ENCODE measurements at places on chromosomes 1 and 21.
A peak's percentile ranks its signal among the peaks of the same experiment; 100 is the strongest.

DNA sequence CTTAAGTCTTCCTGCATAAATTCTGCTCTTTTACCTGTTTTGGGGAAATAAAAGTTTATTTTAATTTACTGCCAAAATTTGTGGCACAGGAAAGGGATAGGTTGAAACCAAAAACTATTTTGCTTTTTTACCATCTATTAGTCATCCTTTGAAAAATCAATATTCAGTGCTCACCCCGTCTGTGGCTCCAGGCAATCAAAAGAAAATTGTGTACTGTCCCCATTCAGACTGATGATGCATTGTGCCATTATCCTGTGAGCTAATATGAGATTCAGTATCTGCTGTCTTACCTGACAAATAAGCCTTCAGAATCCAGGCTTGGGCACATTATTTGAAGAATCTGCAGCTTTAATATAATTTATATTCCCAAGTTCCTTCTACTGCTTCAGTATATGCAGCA lies 650.7 kb downstream of the KIF26B start:
- no peak for DNase-seq

DNA sequence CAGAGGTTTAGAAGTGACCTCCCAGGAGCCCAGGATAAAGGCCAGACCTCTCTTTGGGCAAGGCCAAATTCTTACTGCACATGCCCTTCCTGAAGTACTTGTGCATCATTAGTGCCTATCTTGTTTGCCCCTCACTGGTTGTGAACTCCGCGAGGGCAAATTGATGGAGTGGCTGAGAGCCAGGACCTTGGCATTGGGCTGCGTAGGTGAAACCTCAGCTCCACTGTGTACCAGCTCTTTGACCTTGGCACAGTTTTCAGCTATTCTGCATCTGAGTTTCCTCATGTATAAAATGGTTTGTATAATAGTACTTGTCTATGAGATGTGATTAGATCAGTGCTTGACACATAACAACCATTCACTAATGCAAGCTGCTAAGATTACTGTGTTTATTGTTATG lies 11.5 kb downstream of the OTUD3 start:
- no peak for DNase-seq

DNA sequence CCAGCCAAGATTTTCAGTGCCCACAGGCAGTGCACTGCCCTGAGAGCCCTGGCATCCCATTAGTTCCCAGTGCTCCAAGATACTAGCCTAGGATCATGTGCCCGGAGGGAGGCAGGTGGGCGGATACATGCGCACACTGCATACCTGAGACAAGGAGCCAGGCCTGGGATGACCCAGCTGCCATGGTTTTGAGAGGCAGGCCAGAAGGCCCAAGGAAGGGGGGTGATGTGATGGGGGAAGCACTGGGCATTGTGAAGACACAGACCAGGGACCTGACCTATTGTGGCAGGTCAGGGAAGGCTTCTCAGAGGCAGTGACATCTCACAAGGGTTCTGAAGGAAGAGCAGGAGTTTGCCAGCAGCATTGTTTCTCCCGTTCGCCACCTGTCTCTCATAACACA lies 3.6 kb downstream of the ZC3H12A start:
- no peak for DNase-seq

DNA sequence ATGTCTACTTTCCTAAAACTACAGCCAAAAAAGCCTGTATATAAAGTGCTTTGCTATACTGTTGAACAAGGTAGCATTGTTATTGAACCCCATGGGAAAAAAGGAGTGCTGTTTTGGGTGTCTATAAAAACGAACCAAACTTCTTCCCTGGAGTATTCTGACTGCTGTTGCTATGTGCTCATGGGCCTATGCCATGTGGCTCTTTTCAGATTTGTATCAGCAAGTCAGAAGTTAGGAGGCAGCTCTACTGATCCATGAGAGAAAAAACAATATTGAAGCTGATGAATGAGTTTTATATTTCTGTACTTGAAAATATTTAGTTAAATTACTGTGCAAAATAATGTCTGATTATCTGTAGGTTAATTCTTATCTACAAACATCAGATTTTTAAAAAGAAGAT lies 66.5 kb downstream of the ADGRL2 start:
- no peak for DNase-seq

DNA sequence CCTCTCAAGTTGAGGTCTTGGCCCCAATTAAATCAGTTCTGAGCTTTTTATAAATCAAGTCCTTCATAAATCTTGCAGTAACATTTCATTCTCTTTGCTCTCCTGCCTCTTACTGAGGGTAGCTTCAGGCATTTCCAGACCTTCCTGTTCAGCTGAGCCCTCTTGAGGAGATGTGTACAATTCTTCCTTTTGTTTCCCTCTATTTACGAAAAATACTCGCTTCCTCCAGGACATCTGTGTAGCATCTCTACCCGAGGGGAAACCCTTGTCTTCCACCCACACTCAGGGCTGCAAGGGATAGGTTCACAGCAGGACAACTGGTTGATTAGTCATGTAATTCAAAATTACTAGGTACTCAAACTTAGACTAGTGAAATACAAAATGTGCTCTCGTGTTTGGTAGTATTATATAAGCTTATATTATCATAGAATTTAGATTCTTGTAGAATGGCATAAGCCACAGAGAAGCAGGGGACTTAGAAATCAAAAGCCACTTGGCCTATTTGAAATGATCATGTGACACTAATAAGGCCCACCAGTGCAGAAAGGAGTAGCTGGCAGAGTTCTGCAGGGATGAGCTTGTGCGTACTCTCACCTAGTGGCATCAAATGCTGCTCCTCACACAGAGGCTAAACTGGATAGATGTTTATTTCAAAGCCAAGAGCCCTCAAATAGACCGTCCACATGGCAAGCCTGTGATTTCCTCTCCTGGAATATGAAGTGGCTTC lies 126.7 kb downstream of the GDAP2 start:
- no peak for DNase-seq

DNA sequence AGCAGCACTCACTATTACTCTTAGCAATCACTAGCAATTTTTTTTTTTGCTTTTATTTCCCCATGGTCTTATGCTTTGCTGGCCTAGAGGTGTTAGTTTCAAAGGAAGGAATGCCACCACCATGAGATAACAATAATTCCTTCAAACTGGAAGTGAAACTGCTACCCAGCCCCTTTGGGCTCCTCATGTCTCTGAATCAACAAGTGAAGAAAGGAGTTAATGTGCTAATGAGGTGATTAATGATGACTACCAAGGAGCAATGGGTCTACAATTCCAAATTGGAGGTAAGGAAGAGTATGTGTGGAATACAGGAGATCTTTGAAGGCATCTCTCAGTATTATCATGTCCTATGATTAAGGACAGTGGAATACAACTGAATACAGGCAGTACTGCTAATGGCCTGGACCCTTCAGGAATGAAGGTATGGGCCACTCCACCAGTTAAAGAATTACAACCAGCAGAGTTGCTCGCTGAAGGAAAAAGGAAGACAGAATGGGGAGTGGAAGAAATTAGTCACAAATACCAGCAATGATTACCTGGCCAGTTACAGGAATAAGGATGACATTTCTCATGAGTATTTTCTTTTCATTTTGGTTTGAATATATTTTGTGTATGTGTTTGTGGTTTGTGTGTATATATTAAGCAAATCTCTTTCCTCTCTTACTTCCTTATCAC lies 652.9 kb downstream of the ADGRL2 start:
- no peak for DNase-seq

DNA sequence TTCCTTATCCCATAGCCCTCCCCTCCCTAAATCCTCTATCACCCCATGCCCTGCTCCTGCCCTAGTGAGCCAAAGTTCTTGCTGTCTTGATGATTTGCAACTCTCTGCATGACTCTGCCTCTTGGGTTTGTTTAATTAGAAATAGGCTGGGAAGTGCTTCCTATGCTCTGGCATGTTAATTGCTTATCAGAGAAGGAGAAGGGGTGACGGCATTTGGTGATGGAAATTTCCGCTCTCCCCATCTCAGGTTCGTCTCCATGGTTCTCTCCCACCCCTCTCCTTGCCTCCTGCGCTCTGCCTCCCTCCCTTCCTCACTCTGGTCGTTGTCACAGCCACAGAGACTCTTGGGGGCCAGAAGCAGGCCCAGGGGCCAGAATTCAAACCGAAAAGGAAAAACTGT lies 68.9 kb downstream of the LRRN2 start:
- no peak for DNase-seq

DNA sequence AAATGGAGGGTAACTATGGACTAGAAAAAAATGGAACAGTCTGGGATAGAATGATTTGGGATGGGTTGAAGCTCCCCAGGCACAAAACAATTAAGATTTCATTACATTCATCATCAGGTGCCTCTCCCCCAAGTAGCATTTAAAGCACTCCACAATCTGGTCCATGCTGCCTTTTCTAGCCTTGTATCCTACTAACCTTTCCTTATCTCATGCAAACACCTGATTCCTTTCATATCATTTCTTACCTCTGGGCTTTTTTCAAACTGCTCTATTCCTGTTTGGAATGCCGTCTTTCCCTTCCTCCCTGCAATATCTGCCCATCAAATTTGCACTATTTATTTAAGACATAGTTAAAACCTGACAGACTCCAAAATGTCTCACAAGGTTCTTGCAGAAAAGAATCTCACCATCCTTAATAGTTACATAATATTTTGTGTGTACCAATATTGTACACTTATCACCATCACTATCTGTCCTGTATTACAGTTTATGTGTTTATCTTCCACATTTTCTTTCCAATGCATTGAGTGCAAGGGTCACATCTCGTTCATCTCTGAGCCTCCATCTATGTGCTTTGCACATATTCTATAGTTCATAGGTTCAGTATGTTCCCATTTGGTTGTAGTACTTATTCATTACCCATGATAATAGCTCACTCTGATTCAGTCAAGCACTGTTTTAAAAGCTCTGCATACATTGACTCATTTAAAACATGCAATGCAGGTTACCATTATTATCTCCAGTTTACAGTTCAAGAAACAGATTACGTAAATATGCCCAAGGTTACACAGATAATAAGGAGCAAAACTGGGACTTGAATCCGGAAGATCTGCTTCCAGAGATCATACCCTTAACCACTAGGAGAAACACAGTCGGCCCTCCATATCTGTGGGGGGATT lies 16.1 kb upstream of the SHCBP1L start:
- DNase-seq: no peak

GRCh38 chr1:195664628-195665027 lies 943.6 kb downstream of the KCNT2 start:
- DNase-seq: peak; percentile 3

- DNase-seq: no peak
These were observed 6.0 kb downstream of the TNN start for GRCh38 chr1:175073633-175074032.

- DNase-seq: no peak
These were observed 21.3 kb downstream of the BACH1 start for GRCh38 chr21:29320031-29320430.

- DNase-seq: no peak
These were observed 99.2 kb upstream of the COG2 start for GRCh38 chr1:230543085-230543484.

DNA sequence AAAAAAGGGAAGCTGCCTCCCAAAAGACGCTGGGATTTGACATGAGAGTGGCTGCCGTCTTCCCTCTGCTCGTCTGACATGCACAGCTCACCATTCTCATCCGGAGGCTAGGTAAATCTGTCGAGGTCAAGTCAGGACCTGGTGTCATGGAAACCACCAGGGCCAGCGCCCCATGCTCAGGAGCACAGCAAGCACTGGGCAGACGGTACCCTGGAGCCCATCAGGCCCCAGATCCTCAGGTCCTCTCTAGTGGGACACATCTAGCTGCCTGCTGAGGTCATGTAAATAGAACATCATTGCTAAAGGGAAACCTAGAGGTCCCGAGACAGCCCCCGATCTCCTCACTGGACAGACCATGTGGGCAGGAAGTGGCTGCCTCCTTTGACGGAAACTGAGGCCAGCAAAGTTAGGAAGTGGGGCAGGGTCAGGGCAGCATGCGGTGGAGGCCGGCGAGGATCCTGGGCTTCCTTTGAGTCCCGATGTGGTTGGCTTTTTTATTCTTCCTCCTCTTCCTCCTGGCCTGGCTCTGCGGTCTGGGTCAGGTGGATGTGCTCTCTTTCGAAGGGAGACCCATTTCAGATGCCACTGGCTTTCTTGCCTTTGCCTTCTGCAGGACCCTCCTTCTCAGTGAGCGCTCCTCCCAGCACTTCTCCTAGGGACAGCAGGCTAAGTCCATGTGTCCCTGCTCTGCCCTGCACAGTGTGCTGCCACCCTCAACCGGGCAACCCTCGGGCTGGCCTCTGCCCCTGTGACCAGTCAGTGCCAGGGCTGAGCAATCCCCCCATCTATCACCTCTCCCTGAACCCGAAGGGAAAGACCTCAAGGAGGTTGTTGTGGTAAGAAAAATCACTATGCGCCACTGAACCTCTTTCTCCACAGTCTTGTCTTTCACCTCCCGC lies 5.9 kb downstream of the AGT start:
- DNase-seq: no peak

DNA sequence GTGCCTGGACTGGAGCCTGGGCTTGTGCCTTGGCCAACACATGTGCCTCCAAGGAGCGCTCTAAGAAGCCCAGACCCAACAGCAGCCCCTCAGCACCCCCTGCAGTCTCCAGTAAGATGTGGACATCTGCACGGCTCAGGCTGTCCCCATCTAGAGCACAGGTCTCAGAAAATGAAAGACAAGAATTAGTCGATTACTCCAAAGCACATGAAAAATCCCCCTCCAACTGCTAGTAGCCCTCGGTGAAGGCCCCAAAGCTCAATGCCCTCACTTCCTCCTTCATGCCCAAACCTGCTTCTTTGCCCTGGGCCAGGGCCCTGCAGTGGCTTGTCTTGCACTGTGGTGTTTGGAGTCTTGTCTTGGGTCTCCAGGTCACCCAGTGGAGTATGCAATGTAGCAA lies 21.9 kb upstream of the ERO1B start:
- DNase-seq: no peak

GRCh38 chr1:193437785-193438184 lies 251.4 kb upstream of the B3GALT2 start:
- DNase-seq: no peak

DNA sequence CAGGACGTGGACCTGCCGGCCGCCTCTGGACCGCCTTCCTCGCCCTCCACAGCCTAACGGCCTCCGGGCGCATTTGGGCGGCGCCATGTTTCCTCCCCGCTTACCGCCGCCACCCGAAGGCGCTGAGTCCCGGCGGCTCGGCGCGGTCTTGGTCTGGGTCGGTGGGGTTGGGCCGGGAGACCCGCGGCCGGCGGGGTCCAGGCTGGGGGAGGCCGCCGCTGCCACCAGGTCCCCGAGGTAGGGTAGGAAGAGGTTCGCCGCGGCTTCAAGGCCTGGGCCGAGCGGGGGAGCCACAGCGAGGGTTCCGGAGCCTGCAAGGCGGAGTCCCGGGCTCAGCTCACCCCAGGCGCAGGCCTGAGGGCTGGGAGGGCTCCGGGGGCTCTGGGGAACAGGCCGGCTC lies 5.5 kb downstream of the OR2C3 start:
- no peak for DNase-seq

DNA sequence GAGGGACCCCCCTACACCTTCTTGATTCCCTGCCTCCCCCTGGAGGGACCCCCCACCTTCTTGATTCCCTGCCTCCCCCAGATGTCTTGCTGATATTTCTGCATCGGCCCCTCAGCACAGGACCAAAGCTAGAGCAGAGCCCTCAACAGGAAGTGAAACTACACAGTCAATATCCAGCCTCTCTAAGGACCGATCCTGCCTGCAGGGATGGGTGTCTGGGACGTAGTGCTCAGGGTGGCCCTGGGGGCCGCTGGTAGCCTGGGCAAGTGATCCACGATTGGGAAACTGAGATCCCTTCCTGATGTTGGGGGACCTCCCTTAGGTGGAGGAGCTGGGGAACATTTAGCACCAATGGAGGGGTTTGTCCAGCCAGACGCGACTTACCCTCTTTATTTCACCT lies 3.9 kb upstream of the LEFTY2 start:
- DNase-seq: no peak
